ENCODE measurements at places on chromosomes 1 and 21. TPM values are rescaled to one million over a fixed set of nuclear protein-coding genes. Genes with fewer than 3 reads are reported as not detected.
A peak's percentile ranks its signal among the peaks of the same experiment; 100 is the strongest.

- DNase-seq: no peak
Observed at GRCh38 chr1:15345705-15346345, 63.9 kb upstream of the EFHD2 start.

DNA sequence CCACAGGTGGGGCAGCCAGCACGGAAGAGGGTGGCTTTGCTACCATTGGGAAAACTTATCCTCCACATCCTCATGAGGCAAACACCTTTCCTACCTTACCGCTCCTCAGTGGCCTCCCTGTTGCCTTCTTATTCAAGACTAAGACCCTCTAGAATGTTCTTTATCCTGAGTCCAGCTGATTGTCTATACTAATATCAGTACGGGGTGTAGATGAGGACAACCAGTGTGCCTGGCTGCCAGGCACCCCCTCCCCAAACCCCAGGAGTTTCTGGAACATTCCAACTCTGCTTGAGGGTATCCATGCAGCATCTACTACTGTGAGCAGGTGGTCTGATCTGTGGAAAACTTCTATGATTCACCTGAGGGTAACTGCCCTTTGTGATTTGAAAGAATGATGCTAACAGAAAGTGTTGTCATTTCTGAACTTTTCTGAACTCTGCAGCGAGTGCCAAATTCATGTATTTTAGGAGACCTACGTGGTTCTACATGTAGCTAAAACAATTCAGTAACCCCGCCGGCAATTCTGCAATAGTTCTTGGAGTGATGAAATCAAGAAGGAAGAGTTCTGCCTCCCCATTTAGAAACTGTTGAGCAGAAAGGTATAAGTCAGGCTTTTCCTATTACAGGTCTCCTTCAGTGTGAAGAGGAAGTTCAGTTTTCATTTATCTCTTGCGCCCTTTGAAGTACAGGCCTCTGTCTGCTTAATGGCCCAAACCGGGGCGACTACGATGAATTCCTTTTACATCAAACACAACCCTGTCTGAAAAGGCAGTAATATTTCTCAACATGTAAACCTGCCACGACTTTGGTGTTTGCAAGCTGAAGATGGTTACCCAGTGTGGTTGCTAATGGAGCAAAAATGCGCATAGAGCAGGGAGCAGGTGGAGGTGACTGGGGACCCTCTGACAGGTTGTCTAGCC lies 80.4 kb downstream of the RUNX1 start:
- no peak for DNase-seq

- peak; percentile 69 for DNase-seq
Observed at GRCh38 chr1:158087320-158087927, 93.3 kb upstream of the CD1D start.

DNA sequence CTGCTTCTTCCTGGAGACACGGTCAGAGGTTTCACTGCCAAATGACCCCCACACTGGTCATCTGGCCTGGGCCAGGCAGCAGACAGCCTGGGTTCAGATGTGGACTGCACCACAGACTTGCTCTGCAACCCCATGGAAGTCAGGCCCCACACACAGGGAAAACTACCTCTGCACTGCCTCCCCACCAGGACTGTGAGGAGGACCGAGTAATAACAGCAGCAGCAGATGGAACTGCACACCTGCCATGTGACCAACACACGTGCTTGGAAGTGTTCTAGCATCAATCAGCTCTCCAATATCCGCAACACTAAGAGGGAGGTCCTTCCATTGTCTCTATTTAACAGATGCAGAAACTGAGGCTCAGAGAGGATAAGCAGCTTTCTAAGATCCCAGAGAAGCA lies 51.4 kb downstream of the SLC9A1 start:
- no peak for DNase-seq

DNA sequence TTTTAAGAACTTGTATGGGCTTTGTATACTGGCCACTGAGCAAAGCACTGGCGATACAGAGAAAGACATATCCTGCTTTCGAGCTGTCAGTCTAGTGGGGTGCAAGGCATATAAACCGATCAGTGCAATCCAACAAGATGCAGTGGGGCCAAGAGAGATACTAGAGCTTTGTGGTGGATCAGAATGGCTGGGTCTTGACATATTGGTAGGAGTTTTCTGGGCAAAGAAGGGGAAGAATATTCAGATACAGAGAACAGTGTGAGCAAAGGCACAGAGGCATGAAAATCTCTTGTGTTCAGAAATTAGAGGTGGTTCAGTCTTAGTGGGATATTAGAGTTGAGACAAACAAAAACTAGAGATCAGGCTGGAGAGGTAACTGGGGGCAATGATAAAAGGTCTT lies 49.2 kb downstream of the FOXO6 start:
- no peak for DNase-seq

Gene MASP2
- 0.55 TPM for total RNA-seq

Gene IFI44
- total RNA-seq: not detected

DNA sequence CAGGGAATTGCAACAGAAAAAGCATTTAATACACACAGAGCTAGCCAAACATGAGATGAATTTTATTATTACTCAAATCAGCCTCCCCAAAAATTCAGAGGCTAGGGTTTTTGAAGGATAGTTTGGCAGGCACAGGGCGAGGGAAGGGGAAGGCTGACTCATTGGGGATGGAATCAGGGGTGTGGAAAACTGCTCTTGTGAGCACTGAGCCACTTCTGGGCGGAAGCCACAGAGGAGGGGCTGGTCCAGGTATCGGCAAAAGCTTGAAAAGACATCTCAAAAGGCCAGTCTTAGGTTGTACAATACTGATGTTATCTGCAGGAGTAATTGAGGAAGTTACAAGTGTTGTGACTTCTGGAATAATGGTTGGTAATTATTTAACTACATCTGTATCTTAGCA lies 109.4 kb downstream of the TLR5 start:
- DNase-seq: no peak

- DNase-seq: no peak
Observed at GRCh38 chr1:172499636-172500141, 33.3 kb upstream of the SUCO start.

Gene FCRL5
- total RNA-seq: 44.8 TPM

DNA sequence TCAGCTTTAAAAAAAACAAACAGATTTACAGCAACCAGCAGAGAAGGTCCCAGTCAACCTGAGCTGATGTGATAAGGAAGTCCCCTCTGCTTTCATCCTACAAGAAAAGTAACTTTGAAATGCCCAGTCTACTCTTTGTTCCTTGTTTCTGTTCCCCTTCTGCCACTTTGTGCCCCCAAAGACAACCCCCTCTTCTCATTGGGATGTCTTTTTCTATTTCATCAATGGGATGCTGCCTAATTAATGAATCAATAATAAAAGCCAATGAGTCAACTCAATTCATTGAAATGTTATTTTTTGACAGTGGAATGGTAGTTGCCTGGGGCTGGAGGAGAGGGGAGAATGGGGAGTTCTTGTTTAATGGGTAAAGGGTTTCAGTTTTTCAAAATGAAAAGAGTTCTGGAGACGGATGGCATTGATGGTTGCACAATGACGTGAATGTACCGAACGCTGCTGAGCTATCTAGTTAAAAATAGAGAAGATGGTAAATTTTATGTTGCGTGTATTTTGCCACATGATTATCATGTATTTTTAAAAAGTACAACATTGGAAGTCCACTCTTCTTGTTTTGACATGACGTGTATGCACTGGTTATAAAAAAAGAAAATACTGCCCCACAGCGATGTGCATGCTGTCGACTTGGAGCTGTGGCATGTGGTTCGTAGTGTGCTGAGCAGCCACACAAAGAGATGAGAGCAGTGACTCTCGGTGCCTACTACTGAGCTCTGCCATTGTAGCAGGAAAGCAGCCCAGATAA lies 22.4 kb upstream of the PADI2 start:
- DNase-seq: peak; percentile 35

Gene PDC
- total RNA-seq: not detected

Gene PALMD
- total RNA-seq: not detected

DNA sequence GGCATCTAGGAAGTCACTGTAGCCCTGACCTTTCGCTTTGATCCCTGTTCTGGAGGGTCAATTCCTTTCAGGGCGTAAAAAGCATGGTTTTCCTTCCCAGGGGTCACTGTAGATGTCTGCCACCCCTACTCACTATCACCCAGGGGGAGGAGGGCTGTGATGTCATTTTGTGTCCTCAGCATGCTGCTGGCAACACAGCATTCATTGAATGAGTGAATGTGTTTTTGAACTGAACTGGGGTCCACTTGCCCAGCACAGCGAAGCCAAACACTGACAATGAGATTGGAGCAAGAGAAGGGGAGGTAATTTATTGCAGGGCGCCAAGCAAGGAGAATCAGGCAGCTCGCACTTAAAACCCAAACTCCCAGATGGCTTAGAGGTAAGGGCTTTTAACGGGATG lies 78.2 kb upstream of the PGBD5 start:
- no peak for DNase-seq

DNA sequence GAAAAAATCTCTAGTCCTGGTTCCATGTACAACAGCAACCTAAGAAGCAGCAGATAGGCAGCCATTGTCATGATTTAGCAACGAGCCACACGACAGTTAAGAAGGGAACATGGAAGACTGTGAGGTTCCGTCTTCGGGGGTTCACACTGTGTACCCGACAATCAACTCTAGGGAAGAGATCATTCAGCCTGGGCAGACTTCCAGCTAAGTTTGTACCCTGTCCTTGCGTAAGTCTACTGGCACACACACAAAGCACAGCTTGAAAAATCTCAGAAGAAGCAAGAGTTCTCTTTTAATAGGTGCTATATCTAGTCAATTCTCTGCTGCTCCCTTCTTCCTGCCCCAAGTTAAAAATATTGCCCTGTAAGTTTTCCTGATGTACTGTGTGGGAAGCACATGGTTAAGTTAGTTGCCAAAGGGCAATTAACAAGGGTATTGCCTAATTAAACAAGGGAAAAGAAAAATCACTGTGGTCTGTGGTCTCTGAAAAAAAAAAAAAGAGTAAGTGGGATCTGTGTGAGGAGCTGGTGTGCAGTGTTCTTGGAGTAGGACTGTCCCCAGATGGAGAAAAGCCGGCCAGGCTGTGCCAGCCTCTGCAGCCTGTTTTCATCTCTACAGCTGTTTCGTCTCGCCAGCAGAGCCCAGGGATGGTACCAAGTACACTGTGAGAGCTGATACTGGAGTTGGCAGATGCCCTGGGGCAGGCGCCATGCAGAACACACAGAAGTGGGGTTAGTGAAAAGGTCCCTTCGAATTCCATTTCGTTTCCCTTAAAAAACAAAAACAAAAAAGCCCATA lies 6.4 kb upstream of the MYBPHL start:
- DNase-seq: no peak

- no peak for DNase-seq
Observed at GRCh38 chr1:5479876-5480646, 512.2 kb downstream of the NPHP4 start.

DNA sequence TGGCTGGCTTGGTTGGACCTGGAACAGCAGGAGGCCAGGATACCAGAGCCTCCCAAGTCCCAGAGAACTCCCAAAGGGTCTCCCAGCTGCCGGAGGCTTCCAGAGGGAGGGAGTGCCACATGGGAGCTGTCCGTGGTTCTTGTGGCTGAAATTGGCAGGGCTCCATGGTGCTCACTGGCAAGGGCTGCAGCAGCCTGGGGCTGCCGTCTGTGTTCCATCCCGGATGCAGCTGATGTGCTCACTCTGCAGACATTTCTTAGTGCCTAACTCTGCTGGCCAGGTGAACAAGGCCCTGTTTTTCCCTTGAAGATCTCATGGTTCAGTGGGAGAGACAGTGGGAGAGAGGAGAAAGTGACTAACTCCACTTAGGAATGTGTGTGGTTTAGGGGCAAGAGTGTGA lies 261.1 kb downstream of the CAMTA1 start:
- DNase-seq: no peak

DNA sequence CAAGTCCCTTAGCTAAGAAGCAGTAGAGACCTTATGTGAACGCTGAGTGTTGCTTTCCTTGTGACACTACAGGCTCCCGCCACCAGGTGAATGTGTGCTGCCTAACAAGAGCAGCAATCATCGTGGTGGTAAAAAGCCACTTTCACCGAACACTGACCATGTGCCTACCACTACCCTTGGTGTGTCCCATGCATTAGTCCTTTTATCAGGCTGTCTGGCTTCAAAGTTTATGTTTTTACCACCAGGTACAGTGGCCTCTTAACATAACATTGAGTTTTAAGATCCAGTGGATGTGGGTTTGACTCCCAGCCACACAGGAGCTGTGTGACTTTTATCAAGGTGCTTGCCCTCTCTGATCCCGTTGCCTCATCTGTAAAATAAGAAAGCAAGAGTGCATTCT lies 1.7 kb downstream of the C1QB start:
- DNase-seq: no peak

DNA sequence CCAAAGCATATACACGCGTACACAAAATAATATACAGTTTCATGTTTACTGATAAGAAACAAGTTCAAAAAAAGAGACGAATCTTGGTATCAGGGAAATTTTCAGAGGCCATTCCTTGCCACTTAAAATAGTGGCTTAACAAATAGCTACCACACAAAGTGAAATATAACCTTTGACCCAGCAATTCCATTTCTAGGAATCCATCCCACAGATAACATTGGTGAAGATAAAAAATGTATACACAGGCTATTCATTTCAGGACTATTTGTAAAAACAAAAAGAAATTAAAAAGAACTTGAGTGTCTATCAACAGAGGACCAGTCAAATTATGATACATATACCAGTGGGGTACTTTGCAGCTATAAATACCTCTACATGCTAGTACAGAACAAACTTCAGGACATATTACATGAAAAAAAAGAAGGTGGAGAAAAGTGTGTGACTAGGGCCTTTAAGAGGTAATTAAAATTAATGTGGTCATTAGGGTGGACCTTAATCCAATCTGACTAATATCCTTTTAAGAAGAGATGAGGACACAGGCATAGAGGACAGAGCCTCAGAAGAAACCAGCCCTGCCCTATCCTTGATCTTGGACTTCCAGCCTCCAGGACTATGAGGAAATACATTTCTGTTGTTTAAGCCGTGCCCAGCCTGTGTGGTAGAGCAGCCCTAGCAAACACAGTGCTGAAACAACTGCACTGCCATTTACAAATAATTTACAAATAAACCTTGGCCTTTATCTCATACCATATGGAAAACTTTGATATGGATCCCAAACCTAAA lies 7.8 kb downstream of the UBE2G2 start:
- DNase-seq: no peak

Gene USH2A
- not detected for total RNA-seq

GRCh38 chr1:63082766-63083165 lies 239.6 kb upstream of the FOXD3 start:
- no peak for DNase-seq

DNA sequence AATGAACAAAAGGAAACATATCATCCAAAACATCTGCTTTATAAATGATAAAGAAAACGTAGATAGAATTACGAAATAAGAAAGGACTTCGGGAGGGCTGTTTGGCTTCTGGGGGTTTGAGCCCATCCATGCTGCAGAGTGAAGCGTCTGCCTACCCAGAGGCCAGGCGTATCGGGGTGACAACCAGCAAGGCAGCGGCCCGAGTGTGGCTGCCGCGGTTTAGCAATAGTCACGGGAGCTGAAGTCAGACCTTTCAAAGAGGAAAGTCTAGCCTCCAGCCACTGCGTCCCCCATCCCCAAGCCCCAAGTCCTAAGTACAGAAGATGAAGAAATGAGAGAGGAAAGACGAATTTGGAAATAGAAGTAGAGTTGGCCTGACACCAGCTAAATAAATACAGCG lies 8.6 kb downstream of the SLC37A1 start:
- DNase-seq: no peak

DNA sequence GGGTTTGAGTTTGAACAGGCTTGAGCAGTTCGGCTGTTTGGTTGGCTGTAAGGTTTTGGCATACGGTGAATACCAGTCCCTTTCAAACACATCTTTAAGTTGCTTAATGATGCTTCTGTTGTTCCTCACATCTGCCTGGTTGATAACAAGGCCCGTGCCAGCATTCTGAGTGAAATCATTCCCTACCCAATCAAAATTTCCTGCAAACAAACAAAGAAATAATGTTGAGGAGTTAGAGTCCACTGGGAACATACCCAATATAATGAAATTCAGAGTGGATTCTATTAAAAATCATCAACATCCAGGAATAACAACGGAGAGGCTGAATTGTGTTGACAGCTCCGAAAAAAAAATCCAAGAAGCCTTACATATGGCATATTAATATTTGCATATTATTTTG lies 91.0 kb upstream of the MAP1LC3C start:
- DNase-seq: no peak
